ENCODE measurements at places on chromosomes 4 and X. TPM values are rescaled to one million over a fixed set of nuclear protein-coding genes. Genes with fewer than 3 reads are reported as not detected.

DNA sequence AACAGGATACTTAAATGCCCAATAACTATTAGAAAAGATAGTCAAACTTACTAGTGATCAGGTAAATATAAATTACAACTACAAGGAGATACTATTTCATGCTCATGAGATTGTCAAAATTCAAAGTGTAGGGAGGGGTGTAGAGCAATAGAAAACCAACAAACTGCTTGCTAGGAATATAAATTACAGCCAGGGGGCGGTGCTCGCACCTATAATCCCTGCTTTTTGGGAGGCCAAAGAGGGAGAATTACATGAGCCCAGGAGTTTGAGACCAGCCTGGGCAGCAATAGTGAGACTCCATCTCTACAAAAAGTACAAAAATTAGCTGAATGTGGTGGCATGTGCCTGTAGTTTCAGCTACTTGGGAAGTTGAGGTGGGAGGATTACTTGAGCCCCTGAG is 556.5 kb upstream of the NR3C2 start:
- no peaks in the 10 kb centered on the region for H3K36me3 ChIP-seq
- no peaks in the 10 kb centered on the region for H3K27me3 ChIP-seq
- DNase-seq, result no peak

DNA sequence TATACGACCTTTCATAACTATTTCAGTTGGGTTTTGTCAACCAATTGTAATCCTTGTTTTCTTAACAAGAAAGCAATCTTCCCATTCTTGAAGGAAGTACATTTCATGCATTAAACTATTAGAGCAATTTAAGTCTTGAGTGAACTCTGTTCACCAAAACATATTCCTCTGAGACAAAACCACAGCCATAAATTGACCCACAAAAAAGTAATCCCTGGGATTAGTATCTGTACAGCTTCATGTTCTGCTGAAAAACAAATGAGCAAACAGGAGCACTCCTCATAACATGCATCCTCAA is 207.0 kb upstream of the PDE5A start:
- DNase-seq, result no peak
- no peak overlapping the region for H3K27ac ChIP-seq
- H3K27me3 ChIP-seq, result no peaks in the 10 kb centered on the region
- H3K4me3 ChIP-seq, result no peak overlapping the region
- no peaks in the 10 kb centered on the region for H3K4me1 ChIP-seq

- no peak for DNase-seq
- H3K27ac ChIP-seq, result no peak overlapping the region
- no peaks in the 10 kb centered on the region for H3K27me3 ChIP-seq
- H3K4me3 ChIP-seq, result no peak overlapping the region
- H3K36me3 ChIP-seq, result no peaks in the 10 kb centered on the region
- no peaks in the 10 kb centered on the region for H3K4me1 ChIP-seq
Measured at GRCh38 chr4:161428180-161428965, 735.4 kb downstream of the FSTL5 start.

- peak overlapping the region; percentile 73 for H3K4me3 ChIP-seq
- DNase-seq, result no peak
- no peaks in the 10 kb centered on the region for H3K36me3 ChIP-seq
- H3K27ac ChIP-seq, result peak overlapping the region; percentile 95
- no peaks in the 10 kb centered on the region for H3K27me3 ChIP-seq
Measured at GRCh38 chr4:184825141-184825895, 450 bp downstream of the ACSL1 start.

- peaks cover 49% of the 10 kb centered on the region for H3K27me3 ChIP-seq
- no peak overlapping the region for H3K4me3 ChIP-seq
- H3K27ac ChIP-seq, result no peak overlapping the region
Measured at GRCh38 chr4:54660591-54660990, 2.8 kb downstream of the KIT start.

DNA sequence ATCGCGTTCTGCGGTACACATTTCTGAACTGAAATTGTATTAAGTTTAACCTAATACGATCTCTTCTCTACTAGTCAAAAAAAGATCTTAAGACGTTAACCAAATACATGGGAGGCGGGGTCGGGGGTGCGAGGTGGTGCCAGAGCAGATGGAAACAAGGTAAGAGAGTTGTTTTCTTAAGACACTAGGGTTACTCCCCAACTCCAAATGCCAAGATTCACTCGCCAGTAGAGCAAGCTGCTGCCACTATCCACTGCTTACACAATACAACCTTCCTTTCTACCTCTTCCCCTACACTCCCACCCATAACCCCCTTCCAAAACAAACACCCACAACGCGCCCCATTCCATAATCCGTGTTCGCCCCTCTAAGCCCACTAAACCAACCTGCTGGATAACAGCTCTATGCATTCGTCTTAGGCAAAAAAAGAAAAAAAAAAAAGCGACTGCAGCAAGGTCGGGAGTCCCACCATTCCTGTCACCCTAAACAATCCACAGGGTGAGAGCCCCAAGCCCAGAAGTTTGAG is 1.3 kb downstream of the LCORL start:
- H3K4me3 ChIP-seq, result peak overlapping the region; percentile 92
- no peaks in the 10 kb centered on the region for H3K36me3 ChIP-seq
- DNase-seq, result no peak
- peak overlapping the region; percentile 97 for H3K27ac ChIP-seq
- peaks cover 37% of the 10 kb centered on the region for H3K4me1 ChIP-seq

DNA sequence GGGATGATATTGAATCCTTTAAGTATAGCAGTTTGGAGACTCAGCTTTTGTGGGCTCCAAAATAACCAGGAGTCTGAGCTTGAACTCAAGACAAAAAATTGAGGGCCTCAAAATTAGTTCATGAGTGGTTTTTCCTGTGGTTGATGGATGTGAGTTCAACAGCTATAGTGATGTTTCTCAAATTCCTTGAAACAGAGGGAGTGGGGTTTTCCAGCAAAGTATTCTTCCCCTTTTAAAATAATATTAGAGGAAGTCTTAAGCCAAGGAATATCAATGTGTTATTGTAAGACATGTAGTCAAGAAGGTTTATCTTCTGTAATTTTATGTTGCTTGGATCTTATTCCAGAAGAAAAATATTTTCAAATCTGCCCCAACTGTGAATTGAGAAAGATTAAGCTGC is 10.6 kb downstream of the OTC start:
- no peaks in the 10 kb centered on the region for H3K4me1 ChIP-seq
- DNase-seq, result no peak
- no peak overlapping the region for H3K27ac ChIP-seq
- H3K27me3 ChIP-seq, result no peaks in the 10 kb centered on the region

ZXDA gene
- total RNA-seq, result 4.0 TPM

IL2 gene
- total RNA-seq, result not detected

TRO gene
- total RNA-seq, result 1.9 TPM
